ENCODE measurements at places on chromosomes 4 and X.

DNA sequence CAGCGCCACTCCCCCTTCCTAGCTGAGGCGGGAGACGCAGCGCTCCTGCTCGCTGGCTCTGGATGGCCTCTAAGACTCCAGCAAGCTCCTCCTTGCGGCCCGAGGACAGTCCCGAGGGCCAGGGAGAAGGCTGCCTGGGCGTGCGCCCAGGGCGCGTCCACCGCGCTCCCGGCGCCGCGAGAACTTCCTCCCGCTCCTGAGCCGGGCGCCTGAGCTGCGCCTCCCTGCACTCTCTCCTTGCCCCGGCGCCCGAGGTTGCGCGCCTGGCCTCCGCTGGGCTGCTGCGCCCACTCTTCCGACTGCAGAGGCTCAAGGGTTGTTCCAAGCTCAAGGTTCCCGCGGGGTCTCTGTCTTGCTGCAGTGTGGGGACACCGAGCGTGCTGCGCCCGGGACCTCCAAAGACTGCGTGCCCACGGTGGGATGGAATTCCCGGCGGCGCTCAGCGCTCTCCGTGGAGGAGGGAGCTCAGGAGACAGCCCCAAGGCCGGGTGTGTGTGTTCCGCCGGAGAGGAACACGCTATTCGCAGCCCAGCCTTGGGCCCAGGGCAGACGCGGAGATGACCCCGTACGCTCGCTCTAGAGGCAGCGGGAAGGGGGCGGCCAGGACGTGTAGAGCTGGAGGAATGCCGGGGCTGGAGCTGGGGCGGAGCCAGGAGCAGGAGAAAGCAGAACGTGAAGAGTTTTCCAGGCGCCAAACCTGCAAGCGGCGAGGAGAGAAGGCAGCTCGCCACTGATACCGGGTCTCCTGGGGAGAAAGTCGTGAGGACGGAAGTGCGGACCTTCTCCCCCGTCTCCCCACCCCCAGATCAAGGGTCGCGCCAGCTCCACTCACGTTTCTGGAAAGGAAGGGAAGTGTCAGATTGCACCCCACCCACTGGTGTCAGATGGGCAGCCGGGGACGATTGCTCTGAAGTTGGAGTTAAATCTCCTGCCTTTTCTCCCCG, at the start of gene ARHGAP6:
TSS of gene ARHGAP6 (minus strand) at position 753 of the 944 bp plus-strand sequence. CDS start 1,092 bp downstream, outside the sequence.
- no peak for DNase-seq

- DNase-seq, result no peak
These were observed 55.5 kb upstream of the NYX start for GRCh38 chrX:41391606-41392005.

DNA sequence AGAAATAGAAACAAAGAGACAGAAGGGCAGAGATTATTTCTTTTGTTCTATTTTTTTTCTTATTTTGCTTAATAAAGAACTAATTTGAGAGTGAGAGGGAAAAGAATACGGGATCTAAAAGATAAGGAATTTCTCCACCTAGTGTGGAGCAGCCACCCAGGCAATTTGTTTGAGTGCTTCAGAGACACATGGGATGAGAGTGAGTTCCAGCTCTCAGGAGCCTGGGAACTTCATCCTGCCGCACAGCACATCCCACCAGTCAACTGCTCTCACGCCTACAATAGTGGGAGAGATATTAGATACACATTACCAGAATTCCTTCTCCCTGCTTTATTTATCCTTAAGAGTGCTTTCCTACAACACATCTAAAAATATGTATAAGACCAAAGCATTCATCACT, 946.4 kb downstream of the PDHA2 start:
- no peak for DNase-seq

GRCh38 chr4:63211776-63212479, 1197.3 kb downstream of the TECRL start:
- no peak for DNase-seq

DNA sequence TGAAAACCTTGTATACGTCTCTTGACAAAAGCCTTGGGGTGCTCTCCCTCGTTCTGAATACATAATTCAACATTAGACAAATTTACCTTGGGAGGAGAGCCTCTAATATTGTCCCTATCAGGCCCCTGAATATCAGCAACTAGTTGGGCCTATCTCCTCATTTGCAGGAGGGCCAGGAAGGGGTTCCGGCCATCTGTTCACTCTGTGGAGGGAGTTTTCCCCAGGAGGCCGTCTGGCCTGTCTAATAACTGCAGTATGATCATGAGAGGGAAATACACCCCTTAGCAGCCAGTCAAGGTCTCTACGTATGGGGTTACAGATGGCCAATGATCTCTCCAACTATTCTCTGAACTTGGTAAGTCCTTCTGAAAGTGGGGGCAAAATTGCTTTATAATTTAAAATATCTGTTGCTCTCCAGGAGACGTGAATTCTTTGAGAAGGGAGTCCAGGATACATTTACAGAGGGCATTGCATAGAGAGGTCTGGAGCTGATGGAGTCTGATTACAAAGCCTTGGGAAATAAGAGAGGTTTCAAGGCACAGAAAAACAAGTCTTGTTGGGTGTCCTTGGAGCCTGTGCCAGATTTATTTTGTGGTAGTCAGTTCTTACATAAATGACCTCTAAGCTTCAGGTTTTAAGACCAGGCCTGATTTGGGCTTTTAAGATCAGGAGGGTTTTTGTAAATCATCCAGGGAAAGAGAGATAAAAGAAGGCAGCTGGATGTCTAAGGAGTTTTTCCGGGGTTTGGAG, 48.2 kb upstream of the UXT start:
- no peak for DNase-seq

- no peak for DNase-seq
These were observed 259.7 kb downstream of the NKX6-1 start for GRCh38 chr4:84239278-84239845.

DNA sequence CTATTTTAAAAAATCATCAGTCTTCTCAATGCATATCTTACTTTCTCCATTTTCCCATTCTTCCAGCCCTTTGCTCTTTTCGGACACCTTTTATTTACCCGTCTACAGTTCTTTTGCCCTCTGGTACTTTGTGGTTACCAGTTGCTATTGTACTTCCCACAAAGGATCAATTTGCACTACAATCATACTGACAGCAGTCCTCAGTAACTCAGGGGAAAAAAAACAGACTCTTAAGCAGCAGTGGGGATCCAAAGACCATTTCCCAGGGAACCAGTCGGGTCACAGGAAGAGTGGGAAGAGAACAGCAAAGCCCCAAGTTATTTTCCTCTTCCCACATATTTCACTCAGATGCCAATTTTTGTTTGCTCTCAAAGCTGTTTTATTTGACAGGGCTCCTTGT, 23.1 kb downstream of the DMD start:
- DNase-seq, result no peak

GRCh38 chr4:20995015-20995414, 294.8 kb downstream of the PACRGL start:
- no peak for DNase-seq

- DNase-seq, result no peak
These were observed 93.0 kb downstream of the DRD5 start for GRCh38 chr4:9874385-9874784.

DNA sequence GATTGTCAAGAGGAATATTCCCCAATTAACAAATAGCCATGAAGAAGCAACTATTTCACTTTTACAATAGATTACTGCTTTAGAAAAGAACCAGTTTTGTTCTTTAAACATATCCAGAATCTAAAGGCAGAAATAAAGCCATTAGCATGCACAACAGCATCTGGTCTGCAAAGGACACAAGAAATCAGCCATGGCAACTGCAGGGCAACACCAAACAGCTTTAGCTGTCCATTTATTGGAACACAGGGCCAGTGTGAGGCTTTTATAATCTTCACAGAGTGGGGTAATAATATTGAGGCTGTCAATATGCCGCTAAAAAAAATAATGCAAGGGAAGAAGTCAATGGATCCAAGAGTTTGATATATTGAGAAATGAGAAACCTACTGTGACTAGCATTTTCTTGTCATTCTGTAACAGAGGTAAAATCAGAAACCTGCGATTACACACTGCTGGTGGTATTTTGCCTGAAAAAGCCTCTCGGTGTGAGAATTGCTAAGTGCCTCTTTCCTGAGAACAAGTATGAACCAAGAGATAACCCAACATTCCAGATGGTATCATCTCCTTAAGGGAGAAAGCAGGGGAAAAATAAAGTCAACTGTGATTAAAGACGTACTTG, 2.7 kb upstream of the BANK1 start:
- DNase-seq, result no peak

GRCh38 chrX:29447867-29448266, 767.5 kb upstream of the MAGEB2 start:
- no peak for DNase-seq

GRCh38 chrX:107117993-107118321, 665 bp downstream of the RBM41 start:
- no peak for DNase-seq

DNA sequence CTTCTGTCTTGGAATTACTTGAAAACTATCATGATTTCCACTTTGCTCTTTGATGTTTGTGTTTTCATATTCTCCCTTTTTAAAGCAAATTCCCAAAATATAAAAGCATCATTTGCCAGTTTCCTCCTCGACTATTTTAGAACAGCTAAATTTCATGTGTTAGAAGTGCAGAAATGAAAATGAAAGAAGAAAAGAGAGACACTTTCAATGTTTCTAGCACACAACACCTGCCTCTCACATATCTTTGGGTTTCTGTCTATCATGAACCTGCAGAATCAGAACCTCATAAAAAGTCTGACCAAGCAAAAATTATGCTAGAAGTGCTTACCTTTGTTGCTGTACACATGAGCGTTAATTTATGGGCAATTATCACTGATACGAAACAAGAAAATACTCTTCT, 1.9 kb upstream of the NEUROG2 start:
- DNase-seq, result no peak

DNA sequence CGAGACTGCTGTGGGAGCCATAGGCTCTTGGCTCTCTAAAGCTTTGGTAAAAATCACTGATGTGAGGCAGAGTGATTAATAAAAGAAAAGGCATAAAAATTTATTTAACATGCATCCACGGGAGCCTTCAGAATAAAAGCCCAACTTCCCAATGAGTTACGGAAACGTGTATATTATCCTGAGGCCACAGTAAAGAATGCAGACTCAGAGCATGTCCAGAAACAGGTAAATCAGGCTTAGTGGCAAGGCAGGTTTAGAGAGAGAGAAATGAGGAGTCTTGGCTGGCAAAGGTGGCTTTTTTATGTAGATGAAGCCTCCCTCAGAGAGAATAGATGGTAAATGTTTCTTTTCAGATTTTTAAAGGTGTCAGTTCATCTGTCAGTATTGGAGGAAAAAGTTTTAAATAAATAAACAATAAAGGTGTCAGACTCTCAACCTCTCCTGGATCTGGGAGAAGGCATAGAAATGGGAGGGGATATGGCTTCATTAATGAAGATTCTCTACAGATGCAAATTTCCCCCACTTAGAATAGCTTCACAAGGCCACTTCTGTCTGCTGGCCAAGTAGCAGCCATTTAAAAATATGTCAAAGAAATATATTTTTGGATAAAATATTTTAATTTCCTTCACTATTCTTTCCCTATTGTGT, 24.0 kb downstream of the C4orf51 start:
- DNase-seq, result no peak

- DNase-seq, result no peak
These were observed 7.8 kb downstream of the C4orf54 start for GRCh38 chr4:99649778-99650177.

DNA sequence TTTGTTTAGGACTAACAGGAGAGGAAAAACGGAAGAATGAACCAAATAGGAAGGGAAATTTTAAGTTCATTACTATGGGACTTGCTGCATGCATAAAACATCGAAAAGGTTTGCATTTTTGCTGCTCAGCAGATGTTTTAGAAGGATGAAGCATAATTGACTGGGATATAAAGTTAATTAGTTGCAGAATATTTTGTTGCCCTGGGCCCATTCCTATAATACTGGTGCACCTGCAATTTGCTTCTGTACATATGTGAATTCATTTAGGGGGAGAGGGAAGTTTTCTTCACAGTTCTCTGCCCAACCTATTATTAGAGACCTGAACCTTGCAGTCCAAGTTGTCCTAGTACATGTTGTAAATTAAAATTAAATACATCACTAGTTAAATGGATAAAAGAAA, 232.0 kb downstream of the UGT8 start:
- no peak for DNase-seq

DNA sequence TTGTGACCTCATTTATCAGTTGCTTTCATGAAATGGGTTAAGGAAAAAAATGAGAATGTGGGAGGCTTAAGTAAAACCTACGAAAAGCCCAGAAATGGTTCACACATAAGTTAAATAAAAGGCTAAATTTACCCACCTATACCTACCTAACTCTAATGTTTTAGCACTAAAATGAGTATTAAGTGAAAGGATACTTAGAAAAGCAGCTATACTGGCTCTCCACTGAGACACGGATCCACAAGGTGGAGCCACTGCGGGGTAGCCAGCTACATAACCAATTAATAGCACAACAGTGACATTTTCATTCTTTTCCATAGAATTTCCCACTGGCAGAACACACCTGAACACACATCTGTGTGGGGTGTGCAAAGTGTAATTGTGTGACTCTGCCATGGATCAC, 101.9 kb downstream of the MAML3 start:
- DNase-seq, result peak; percentile 18

DNA sequence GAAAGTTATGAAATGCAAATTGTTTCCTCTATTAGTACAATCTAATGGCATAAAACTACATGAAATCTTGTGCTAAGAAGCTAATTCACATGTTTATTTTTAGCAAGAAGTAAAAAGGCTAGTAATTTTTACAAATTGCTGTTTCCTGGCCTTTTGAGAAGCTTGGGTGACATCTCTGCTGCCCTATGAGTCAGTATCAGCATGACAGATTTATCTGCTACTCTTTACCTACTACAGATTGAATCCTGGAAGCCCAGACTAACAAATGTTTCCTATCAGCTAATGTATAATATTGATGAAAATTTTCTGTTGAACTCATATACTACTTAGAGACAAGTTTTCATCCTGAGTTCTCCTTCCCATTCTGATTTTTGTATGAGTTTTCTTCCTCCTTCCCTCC, 232.4 kb downstream of the DCTD start:
- no peak for DNase-seq

DNA sequence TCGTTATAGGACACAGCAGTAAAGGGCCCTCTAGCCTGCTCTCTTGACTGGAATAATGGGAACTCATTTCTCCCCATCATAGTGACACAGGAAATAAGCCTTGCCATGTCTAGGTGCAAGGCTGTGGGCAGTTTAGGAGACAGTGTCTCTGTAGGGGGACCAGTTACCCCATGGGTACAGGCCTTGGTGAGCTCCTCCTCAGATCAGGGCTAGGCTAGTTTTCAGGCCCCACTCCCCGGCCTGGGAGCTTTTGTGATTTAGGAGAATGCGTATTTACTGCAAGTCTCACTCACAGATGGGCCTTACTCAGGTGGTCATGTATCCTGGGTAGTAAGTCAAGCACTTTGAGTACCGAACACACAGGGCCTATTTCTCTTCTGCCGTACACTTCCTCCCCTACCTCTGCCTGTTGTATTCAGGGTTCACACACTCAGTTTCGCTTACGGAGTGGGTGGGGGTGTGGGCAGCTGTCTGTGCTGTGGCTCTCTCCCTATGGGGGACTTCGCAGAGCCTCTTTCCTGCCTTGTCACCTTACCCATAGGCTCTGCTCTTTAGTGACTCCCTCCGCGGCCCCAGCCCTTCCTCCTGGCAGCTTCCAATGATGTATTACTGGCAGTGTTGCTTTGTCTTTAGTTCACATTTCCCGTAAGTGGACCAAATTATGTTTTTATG, 34.2 kb downstream of the FAM193A start:
- peak; percentile 13 for DNase-seq

GRCh38 chrX:53186351-53186750, 38.7 kb downstream of the KDM5C start:
- DNase-seq, result no peak
